Psoas muscle (tissue), 8 donors: ENCODE measurements at places on chromosomes 12 and 14.

DNA sequence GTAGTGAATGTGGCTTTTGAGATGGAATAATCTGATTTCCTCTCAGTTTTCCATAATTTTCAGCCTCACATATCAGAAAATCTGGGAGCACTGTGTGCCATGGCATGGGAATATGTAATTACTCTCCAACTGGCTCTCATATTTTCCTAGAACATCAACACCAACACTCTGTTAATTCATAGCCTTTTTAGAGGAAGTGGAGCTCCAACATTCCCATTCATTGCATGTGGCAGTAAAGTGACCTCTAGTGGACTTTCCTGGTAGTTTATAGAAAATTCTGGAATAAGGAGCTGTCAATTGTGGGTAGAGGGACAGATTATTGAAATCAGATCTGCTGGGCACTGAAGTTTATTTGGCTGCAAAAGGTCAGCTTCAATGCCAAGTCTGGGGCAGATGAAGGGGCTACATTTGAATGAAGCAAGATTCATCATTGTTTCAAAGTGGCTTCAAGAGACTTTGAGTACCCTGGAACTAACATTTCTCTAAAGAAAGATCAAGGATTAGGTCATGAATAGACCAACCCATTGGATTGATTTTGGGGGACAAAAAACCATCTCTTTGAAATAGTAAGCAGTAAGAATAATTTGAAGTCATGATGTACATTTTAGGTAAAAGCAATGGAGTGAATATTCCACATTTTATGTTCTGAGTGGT, 23.6 kb upstream of the USP44 start:
- H3K27me3 ChIP-seq: no peaks in the 10 kb centered on the region
- H3K4me3 ChIP-seq: no peak overlapping the region
- no peaks in the 10 kb centered on the region for H3K36me3 ChIP-seq
- H3K27ac ChIP-seq: no peak overlapping the region
- DNase-seq: no peak

GRCh38 chr14:21262410-21262809, 6.8 kb downstream of the HNRNPC start:
- peaks cover 93% of the 10 kb centered on the region for H3K4me1 ChIP-seq
- peaks cover 89% of the 10 kb centered on the region for H3K36me3 ChIP-seq
- DNase-seq: no peak
- peak overlapping the region; percentile 6 for H3K4me3 ChIP-seq

DNA sequence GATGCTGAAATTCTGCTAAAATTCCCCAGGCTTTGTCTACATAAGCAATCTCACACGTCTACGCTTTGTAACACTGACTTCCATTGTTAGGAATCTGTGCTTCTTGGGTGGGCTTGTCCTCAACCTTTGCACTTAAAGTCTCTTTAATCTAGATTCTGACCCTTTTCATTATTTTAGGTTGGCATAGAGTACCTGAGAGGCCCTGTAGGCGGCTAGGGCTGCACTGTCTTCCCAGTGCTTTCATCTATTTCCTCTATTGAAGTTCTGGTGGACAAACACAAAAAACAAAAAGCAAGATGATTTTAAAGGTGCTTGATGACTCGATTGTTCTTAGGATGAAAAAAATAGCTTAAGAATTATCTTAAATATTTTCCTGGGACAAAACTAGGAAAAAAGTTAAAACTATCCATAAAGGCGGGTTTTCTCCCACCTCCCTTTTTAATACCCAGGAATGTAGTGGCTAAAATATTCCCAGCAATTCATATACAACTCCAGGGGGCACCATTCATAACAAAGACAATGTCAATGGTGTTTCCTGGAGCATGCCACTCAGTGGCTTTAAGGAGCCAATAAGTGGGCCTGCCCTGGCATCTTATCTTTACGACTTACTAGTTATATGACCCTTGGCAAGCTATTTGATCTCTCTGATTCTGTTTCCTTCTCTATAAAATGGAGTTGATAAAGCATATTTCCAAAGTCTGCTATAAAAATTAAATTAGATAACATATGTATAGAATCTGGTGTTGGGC, 197.5 kb downstream of the STXBP6 start:
- H3K36me3 ChIP-seq: no peaks in the 10 kb centered on the region
- no peak overlapping the region for H3K4me3 ChIP-seq
- H3K27ac ChIP-seq: no peak overlapping the region
- no peak for DNase-seq
- H3K27me3 ChIP-seq: no peaks in the 10 kb centered on the region

DNA sequence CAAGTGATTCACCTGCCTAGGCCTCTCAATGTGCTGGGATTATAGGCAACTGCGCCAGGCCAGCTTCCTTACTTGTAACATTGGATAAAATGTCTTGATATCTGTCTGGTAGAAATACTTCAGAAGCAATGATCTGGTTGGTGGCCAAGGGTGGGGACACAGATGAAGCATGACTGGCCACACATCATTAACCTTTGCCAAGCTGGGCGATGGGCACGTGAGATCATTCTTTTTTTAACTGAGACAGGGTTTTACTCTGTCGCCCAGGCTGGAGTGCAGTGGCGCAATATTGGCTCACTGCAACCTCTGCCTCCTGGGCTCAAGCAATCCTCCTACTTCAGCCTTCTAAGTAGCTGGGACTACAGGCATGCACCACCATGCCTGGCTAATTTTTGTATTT, 31.1 kb downstream of the PLEKHH1 start:
- H3K27me3 ChIP-seq: no peaks in the 10 kb centered on the region
- no peak for DNase-seq
- no peaks in the 10 kb centered on the region for H3K36me3 ChIP-seq
- peaks cover 15% of the 10 kb centered on the region for H3K4me1 ChIP-seq

DNA sequence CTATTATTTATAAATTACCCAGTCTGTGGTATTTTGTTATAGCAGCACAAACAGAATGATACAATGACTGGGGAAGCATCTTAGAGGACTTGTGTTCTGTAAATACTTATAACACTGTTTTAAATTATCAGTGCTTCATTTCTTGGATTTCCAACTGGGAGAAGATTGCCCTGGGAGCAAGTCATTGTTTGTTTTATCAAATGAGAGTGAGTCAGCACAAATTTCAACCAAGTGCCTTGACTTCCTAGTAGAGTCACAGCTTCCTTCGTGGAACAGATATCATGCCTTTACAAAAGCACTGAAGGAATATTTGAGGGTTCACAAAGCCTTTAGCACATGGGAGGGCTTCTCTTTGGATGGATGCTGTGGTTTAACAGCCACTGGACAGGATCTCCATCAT, 234.1 kb downstream of the KTN1 start:
- H3K36me3 ChIP-seq: no peaks in the 10 kb centered on the region
- no peak overlapping the region for H3K4me3 ChIP-seq
- no peaks in the 10 kb centered on the region for H3K27me3 ChIP-seq
- H3K27ac ChIP-seq: no peak overlapping the region
- no peaks in the 10 kb centered on the region for H3K4me1 ChIP-seq
- no peak for DNase-seq

GRCh38 chr12:45601390-45601789, 128.1 kb upstream of the ARID2 start:
- H3K4me3 ChIP-seq: no peak overlapping the region
- H3K36me3 ChIP-seq: no peaks in the 10 kb centered on the region
- no peaks in the 10 kb centered on the region for H3K4me1 ChIP-seq
- no peak overlapping the region for H3K27ac ChIP-seq

- H3K27ac ChIP-seq: no peak overlapping the region
- H3K36me3 ChIP-seq: peaks cover 5% of the 10 kb centered on the region
- peak overlapping the region; percentile 95 for H3K4me3 ChIP-seq
- DNase-seq: no peak
Measured at GRCh38 chr12:21499765-21500164, 1.7 kb downstream of the RECQL start.

GRCh38 chr12:2973566-2973965, 14.4 kb downstream of the TEAD4 start:
- no peak overlapping the region for H3K4me3 ChIP-seq
- H3K4me1 ChIP-seq: peaks cover 56% of the 10 kb centered on the region
- H3K27ac ChIP-seq: peak overlapping the region; percentile 86
- DNase-seq: no peak

DNA sequence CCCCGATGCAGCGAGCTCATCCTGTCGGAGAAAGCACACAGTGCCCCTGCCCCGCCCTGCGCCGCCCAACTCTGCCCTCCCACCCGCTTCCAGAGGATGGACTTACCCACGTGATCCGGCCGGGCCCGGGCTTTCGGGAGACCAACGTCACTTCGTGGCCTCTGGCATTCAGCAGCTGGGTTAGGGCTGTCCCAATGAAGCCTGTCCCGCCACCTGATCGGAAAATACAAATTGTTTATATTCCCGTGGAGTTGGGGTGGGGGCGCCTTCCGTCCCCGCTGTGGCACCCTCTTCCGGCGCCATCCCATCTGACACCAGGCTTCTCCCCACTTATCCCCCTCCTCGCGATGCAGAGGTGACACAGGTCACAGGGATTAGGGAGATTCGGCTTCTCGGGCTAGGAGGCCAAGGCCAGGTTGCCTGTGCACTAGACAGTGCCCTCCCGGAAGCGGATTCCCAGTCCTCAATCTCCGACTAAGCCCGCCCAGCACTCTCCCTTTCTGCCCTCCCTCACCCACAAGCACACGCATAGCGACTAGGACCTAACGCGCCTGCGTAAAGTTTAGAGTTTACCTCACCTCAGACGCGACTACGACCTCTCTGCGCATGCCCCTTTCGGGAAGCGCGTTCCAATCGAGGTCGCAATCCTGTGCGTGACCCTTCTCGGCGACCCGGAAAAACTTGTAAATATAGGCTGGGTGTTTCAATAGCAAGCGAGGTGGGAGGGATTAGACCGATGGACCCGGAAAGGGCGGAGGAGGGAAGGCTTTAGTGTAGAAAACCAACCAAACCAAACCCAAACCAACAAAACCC, at the start of gene SDR39U1:
Gene SDR39U1, minus strand, starts transcription at position 537 of the 813 bp plus-strand sequence. Its CDS starts 7 bp downstream, at position 530.
- H3K4me1 ChIP-seq: peaks cover 23% of the 10 kb centered on the region
- peak; percentile 99 for DNase-seq
- H3K27me3 ChIP-seq: no peaks in the 10 kb centered on the region
- peak within 1 kb of the TSS; percentile 96 for H3K27ac ChIP-seq

GRCh38 chr12:59597385-59597781, 1.6 kb downstream of the SLC16A7 start:
- H3K36me3 ChIP-seq: no peaks in the 10 kb centered on the region
- no peaks in the 10 kb centered on the region for H3K27me3 ChIP-seq

DNA sequence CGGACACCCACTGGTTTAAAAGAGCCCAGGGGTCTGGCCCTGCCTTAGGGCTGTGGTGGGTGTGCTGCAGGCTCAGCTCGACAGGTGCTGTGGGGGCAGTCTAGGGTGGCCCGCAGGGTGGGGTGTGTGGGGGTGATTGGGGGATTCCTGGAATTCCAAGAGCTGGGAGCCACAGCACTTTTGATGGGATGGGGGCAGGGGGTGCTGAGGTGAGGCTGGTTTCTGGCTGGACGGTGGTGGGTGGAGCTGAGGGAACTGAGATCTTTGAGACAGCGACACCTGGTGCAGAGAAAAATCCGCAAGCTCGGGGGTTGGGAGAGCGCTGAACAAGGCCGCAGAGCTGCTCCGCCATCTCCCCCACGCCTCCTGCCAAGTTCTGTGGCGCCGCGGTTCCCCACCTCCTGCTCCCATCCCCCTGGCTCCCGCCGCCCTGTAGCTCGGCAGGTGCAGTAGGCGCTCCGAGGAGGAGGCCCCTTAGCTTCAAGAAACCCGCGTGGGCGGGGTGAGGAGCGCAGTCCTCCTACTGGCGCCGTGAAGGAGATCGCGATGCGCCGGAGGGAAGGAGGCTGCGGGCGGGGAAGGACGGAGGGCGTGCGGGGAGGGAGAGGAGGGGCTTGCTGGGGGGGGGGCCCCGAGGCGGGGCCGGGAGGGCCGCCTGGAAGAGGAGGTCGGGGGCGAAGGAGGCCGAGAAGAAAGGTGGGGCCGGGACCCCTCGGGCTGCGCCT, 1.3 kb upstream of the TEDC1 start:
- DNase-seq: peak; percentile 82
- peaks cover 6% of the 10 kb centered on the region for H3K4me1 ChIP-seq
- H3K27ac ChIP-seq: peak overlapping the region; percentile 83
- H3K27me3 ChIP-seq: peaks cover 22% of the 10 kb centered on the region

GRCh38 chr12:123253641-123254459, 17.8 kb downstream of the CDK2AP1 start:
- peaks cover 24% of the 10 kb centered on the region for H3K4me1 ChIP-seq
- H3K4me3 ChIP-seq: no peak overlapping the region
- peak overlapping the region; percentile 36 for H3K27ac ChIP-seq
- no peaks in the 10 kb centered on the region for H3K27me3 ChIP-seq
- H3K36me3 ChIP-seq: no peaks in the 10 kb centered on the region

- no peak overlapping the region for H3K27ac ChIP-seq
- H3K4me1 ChIP-seq: no peaks in the 10 kb centered on the region
- H3K36me3 ChIP-seq: peaks cover 64% of the 10 kb centered on the region
- no peak for DNase-seq
- H3K27me3 ChIP-seq: no peaks in the 10 kb centered on the region
Measured at GRCh38 chr14:39184628-39185255, 9.7 kb downstream of the PNN start.

DNA sequence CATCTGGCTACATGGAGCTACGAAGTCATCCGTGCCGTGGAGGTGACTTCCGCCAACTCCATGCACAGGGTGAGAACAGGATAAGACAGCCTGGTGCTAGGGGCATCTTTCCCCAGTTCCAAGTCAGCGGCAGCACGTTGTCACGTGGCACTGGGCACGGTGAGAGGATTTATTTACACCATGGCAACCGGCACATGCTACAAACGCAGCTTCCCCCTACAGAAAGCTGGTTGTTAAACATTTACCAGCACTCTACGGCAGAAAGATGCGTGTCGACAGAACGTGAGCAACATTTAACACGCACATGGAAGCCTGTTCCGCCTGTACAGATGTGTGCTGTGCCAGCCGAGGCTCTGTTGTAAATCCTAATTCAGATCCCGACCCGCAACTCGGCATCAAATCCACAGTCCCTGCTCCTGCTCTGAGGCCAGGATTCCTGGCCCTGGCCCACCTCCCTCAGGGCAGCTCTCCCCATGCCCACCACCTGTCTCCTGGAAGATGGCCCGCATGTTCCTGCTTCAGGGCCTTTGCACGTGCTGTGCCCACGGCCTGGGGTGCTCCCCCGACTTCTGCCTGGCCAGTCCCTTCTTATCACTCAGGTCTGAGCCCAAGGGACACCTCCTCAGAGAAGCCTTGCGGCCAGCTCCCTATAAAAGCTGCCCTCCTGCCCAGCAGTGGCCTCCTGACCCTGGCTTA, 114.1 kb downstream of the RFLNA start:
- H3K27ac ChIP-seq: no peak overlapping the region
- no peaks in the 10 kb centered on the region for H3K27me3 ChIP-seq
- H3K4me3 ChIP-seq: no peak overlapping the region
- no peaks in the 10 kb centered on the region for H3K36me3 ChIP-seq
- peaks cover 59% of the 10 kb centered on the region for H3K4me1 ChIP-seq
- DNase-seq: no peak
